CD4-positive, alpha-beta T cell treated with Interferon alpha-2 for 1 hour (primary cell): ENCODE measurements at places on chromosomes 7 and 10.
A peak's percentile ranks its signal among the peaks of the same experiment; 100 is the strongest.

DNA sequence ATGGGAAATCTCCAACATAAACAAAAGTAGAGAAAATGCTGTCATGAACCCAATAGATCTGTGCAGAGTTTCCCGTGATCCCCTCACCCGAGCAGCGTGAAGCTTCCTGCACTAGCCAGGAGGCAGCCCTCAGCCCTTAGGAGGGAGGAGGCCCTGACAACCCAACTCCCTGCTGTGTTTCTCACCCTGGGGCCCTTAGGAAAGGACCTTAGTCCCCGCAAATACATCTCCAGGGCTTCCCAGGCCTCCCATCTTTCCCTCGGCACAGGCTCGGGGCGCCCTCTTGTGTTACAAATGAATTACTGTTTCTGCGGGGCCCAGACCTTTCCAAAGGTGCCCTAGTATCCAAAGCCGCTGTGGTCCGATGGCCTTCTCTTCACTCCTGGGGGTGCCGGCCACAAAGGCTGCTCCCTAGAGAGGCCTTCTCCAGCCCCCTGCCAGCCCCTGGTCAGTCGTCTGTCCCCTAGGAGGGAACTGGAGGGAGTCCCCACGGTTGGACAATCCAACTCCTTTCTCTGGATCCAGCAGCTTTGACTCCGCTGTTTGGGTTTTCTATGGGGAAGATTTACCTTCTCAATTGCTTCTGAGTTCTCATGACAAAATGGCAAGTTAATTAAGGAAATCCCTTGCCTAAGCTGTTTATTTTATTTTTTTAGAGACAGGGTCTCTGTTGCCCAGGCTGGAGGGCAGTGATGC, 49.9 kb upstream of the SH2B2 start:
- DNase-seq, result peak; percentile 12

- no peak for DNase-seq
Observed at GRCh38 chr10:6426317-6426716, 153.8 kb downstream of the PRKCQ start.

- DNase-seq, result no peak
Observed at GRCh38 chr10:130479146-130479545, 343.0 kb downstream of the GLRX3 start.

DNA sequence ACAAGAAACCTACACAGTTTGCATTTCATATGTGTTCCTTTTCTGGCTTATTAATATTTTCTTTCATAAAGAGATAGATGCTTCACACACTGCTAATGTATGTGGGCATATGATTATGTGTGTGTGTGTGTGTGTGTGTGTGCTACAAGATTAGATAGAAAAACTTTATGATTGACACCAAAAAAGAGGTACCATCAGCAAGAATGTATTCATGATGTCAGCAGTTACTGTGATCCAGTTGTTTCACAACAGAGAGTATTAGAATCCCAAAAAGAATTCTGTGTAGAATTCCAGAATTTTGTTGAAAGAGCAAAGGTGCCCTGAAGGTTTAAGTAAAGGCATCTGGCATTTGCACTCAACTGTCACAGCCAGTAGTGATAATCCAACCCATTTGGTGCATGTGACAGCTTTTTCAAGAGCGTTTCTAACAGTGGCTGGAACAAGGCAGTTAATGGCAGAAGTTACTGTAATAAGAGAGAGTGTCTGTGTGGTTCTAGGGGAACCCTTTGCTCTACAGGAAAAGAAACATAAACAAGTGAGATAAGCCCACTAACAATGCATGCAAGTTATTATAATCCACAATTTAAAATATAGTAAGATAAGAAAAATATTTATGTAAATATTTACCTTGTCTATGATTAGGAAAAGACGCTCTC, 16.6 kb downstream of the RELN start:
- no peak for DNase-seq

- no peak for DNase-seq
Observed at GRCh38 chr10:11255796-11256444, 238.2 kb downstream of the CELF2 start.

GRCh38 chr7:90461219-90461618, 8.2 kb upstream of the PTTG1IP2 start:
- DNase-seq, result no peak

DNA sequence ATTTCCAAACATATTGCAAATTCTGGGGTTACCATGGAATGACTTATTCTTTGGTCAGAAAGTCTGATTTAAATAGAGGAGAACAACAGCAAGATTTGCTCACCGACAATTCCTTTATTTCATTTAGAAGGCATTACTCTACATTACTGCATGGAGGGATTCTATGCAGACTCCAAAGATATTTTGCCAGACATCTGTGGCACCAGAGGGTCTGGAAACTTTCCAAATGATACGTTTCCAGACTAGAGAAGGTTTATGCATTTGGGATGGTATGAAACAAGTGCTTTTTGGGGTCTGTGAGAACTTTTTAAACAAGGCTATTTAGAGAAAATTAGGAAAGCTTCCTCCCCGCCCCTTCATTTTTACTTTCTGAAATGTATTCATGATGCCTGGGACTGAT, 125.3 kb downstream of the SAMD9 start:
- DNase-seq, result no peak

DNA sequence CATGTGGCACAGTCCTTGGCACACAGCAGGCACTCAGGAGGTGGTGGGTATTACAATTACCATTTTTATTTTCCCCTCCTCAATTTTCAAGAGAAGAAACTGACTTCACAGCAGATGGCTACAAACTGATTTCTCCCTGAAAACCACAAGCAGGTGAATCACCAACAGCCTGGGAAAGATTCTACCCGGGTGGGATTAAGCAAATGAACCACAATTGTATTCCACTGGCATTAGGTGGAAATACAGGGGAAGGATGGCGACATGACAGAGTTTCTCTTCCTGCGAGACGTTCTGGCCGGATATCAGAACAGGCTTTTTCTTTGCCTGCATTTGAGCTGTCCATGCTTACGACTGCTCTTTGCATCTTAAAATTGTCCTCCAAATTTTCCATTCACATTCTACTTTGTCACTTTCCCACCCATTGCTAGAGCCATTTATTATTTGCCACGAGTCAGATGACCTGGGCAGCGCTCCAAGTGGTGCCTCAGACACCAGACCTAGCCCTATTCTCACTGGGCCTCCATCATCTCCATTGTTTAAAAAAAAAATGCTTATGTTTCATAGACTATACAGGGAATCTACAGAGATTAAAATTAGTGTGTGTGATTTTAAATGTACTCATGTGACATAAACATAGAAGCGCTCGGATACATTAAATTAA, 4.6 kb downstream of the DENND11 start:
- no peak for DNase-seq

DNA sequence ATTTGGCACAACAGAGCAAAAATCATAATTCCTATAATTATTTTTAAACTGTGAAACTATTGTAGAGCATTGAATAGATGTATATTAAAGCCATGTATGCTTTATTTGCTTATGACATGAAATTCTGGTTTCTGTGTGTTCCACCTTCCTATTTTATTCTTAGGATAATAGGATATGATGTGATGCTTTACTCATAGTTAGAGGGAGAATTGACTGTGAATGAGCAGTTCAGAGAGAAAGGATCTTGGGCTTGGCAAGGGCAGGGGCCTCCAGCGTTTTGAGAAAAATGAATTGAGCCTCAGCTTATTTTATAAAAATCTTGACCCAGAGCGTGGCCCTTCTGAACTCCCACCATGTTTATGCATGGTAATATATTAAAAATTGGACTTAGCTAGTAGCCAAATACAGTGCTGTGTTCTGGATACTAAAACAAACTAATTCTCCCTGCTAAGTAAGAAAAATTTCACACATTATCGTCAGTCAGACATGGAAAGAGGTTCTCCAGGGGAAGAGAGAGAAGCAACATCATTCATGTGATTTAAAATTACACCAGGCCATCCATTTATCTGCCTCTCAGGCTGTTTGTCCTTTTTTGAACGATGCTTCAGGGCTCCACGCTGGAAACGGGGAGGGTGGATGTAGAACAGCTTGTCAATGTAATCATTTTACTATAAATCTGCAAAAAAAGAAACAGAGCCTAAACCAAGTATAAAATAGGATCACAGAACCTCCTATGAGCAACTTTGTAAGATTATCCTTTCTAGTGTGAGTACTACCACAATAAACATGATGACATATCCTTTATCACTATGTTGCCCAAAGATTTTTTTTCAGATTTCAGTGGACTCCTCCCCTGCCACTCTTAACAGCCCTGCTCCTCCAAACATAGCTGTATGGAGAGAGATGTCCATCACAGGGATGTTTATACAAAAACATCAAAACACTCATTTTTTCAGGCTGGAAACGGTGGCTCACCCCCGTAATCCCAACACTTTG, 258.1 kb upstream of the C7orf33 start:
- DNase-seq, result no peak

DNA sequence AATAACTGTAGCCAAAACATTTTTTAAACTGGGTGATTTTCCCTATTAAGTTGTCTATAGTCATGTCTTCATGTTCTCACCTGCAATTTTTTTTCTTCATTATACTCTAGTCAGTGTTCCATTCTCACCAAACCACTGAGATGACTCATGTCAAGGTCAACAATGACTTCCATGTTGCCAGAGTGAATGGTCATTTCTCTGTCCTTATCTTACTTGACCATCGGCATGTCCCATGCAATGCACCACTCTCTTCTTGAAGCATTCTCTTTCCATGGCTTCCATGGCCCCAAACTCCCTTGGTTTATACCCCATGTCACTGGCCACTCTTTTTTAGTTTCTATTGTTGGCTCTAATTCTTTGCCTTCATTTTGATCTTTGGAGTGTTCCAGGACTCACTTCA, 173.9 kb downstream of the PPP1R17 start:
- no peak for DNase-seq

DNA sequence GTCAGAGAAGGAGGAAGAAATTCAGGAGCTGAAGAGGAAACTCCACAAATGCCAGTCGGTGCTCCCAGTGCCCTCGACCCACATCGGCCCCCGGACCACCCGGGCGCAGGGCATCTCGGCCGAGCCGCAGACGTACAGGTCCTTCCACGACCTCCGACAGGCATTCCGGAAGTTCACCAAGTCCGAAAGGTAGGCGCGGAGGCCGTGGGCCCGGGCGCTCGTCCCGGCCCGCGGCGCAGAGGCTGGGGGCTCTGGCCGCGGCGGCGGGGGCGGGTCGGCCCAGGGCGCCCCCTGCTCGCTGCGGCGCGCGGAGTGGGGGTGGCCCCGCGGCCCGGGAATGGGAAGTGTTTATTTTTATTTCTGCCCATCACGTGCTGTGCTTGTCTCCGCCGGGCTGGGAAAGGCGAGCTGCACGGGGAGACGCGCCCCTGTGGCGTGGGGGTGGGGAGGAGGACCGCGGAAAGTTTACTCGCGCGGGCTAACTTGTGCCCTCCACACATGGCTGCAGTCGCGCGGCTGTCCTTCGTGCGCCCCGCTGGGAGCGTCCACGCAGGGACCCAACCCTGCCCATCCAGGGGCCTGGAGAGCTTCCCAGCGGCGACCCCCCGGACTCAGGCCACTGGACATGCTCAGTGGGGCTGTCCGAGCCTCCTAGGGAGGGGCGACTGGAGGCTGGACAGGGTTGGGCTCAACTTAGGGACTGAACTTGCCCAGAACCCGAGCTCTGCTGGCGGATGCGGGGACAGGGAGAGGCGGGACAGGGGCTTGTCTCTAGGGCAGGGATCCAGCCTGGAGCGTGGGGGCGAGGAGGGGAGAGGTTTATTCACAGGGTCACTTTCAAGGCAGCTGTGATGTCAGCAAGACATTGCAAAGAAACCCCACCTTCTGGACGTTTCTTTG, 82.6 kb upstream of the PRKG1 start:
- DNase-seq, result no peak

DNA sequence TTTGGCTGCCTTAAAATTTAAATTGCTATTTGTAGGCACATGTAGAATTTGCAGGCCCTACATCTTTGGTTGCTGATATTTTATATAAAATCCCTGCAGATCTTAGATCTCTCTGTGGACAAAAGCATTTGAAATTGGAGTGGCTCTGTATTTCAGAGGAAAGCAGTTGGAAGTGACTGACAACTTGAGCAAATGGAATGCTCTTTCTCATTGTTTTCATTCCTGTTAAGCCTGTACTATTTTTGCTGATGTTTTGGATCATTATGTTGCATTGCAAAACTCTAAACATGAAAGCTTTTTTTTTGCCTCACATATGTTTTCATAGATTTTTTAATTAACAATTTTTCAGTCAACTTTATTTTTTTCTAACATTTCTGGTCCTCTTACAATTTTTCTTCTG, 251.2 kb upstream of the MDFIC start:
- no peak for DNase-seq
